ENCODE measurements at places on chromosomes 4 and X. TPM values are rescaled to one million over a fixed set of nuclear protein-coding genes. Genes with fewer than 3 reads are reported as not detected.

DNA sequence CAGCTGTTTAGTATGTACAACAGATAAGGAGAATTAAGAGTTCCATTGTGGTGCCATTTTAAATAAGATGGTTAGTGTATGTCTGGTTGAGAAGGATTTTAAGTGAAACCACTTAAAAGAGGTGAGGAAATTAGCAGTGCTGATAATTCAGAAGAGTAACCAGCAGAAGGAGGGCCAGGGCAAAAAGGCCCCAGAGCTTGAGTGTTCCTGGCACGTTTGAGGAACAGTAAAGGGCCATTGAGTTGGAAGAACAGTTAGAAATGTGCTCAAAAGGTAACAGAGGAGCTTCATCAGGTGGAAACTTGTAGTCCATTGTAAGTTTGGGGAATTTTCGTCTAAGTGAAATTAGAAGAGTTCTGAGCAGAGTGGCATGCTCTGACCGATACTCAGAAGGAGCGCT is 606.2 kb upstream of the ZFP42 start:
- no peak for DNase-seq

GRCh38 chr4:139647184-139647583 is 18.4 kb upstream of the MGST2 start:
- no peak for DNase-seq

The PPP2R2C gene
- 8.0 TPM for total RNA-seq

The PPEF1 gene
- 6.0 TPM for total RNA-seq

GRCh38 chrX:131187206-131187605 is 101.9 kb downstream of the IGSF1 start:
- DNase-seq = no peak

DNA sequence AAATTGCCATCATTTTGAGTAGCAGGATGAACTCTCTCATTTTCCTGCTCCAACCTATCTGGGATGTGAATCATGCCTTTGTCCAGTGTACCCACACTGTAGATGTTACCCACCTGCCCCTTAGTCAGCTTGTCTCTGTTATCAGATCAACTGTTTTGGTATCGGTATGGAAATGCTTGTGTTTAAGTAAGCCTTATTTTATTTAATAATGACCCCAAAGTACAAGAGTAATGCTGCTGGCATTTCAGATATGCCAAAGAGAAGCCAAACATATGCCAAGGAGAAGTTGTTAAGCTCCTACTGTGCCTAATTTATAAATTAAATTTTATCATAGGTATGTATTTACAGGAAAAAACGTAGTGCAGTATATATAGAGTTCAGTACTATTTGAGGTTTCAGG is 18.6 kb upstream of the RAP1GDS1 start:
- DNase-seq = no peak

- DNase-seq = no peak
Measured at GRCh38 chrX:18828832-18829404, 121.5 kb downstream of the PPEF1 start.

DNA sequence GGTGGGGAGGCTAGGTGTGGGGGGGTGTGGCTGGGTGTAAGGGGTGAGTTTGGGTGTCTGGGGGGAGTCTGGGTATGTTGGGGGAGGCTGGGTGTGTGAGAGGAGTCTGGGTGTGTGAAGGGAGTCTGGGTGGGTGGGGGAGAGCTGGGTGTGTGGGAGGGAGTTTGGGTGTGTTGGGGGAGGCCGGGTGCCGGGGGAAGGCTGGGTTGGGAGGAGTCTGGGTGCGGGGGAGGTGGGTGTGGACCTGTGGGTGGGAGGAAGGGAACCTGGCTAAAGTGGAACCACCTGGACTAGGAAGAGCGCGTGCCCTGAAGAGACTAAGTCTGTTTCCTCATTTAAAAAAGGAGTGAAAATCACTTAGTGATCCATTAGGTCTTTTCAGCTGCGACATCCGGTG is 18.3 kb downstream of the SPON2 start:
- no peak for DNase-seq

- no peak for DNase-seq
Measured at GRCh38 chr4:173318648-173319211, 15.4 kb downstream of the HMGB2 start.

The SPIN4 gene
- 3.5 TPM for total RNA-seq

- DNase-seq = no peak
Measured at GRCh38 chr4:182736207-182736606, 181.0 kb downstream of the DCTD start.

The NDUFA1 gene
- 96.5 TPM for total RNA-seq

GRCh38 chr4:21450331-21450730 is 498.2 kb downstream of the KCNIP4 start:
- no peak for DNase-seq

DNA sequence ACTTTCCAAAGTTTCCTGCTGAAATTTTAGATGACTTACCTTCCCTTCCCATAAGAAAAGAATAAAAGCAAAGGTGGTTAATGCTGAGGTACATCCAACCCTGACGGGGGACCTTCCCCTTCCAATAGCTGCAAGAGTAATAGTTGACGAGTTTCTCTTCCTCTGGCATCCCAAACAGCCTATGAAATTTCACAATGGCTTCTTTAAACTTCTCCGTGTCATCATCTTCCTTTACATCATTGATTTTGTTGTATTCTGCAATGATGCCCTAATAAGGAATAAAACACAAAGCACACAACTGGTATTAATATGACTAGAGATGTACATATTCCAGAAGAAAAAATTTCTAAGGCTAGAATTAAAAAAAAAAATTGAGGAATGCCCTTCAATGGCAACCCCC is 76.6 kb downstream of the TBC1D9 start:
- DNase-seq = no peak

The SPATA18 gene
- 8.1 TPM for total RNA-seq

All from prostate gland (tissue), 2 donors.